ENCODE measurements at places on chromosomes 6 and 20. TPM values are rescaled to one million over a fixed set of nuclear protein-coding genes. Genes with fewer than 3 reads are reported as not detected.

GRCh38 chr6:781350-781961 lies 88.5 kb upstream of the EXOC2 start:
- no peak for DNase-seq

- no peak for DNase-seq
Measured at GRCh38 chr6:140226637-140227036, 852.2 kb upstream of the CITED2 start.

GRCh38 chr6:92945799-92946198 lies 473.6 kb downstream of the EPHA7 start:
- DNase-seq, result no peak

- no peak for DNase-seq
Measured at GRCh38 chr6:112227411-112227810, 27.0 kb downstream of the LAMA4 start.

- no peak for DNase-seq
Measured at GRCh38 chr6:160429620-160429895, 81.4 kb downstream of the SLC22A3 start.

DNA sequence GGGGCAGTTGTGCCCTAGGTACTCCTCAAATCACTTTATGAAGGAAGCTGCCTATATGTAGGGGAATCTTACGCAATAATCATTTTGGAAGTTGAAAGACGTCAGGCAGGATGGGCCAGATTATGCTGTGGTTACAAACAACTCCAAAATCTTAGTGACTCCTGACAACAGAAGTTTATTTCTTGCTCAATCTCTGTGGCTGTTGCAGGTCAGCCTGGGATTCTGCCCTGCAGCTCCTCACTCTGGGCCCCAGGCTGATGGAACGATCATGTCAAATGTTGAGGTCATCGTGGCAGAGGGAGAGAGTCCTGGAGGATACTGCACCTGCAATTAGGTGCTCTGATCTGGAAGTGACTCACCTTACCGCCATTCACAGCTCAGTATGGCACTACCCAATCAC lies 88.4 kb downstream of the ZDHHC14 start:
- no peak for DNase-seq

DNA sequence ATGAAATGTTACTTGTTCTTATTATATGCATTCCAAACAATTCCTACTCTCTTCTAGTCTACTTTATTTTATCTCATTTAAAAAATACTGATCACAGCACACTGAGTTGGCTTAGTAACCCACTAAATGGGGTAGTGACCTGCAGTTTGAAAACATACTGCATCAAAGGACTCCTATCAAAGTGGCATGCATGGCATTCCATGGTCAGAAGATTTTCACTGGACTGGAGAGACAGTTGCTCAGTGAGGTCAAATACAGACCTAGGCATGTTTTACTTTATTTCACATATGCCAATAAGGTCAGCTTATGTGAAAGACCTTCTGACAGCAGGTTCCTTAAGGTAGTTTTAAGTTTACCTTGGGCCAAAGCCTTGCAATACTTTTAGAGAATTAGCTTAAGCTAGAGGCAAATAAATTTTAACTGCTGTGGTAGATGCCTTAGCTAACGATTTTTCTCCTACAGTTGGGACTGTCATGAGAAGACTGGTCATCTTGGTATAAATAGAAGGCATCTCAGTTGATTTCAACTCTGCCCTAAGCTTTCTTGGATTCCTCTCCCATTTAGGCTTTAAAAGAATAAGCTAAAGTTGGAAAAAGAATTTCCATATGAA lies 35.1 kb downstream of the TPD52L1 start:
- DNase-seq, result no peak

GRCh38 chr20:29743101-29743931 lies 1514.1 kb upstream of the DEFB115 start:
- DNase-seq, result no peak

GRCh38 chr6:104522533-104522932 lies 337.2 kb downstream of the HACE1 start:
- DNase-seq, result no peak

DNA sequence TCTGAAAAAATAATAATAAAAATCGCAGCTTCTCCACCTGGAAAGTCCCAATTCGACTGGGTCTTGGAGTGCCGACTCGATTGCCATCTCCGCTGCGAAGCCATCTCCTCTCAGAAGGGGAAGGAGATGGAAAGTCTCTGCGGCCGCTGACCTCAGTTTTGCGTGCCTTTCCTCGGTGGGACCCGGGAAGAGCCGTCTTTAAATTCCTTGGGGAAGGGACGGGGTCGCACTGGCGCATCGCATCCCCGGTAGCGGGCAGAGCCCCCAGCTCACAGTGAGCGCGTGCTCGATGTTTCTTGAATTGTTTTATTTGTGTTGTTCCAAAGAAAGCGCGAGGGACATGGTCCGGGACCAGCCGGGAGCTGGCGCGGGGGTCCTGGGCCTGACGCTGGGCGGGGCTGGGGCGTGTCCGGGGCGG lies 270 bp upstream of the TIAM2 start:
- DNase-seq, result no peak

DNA sequence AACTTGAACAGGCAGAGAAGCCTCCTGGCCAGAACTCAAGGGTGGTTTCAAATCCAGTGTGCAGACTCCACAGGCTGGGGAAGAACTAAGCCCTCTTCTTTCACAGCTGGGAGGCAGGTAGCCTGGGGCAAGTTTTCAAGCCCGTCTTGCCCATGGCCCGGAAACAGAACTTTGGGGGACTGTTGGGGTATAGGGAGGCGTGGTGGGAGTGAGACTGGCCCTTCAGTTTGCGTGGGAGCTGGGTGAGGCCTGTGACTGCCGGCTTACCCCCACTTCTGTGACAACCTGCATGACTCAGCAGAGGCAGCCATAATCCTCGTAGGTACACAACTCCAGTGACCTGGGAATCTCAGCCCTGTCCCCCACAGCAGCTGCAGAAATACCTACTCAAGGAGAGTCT lies 1125.7 kb downstream of the HACE1 start:
- no peak for DNase-seq

DNA sequence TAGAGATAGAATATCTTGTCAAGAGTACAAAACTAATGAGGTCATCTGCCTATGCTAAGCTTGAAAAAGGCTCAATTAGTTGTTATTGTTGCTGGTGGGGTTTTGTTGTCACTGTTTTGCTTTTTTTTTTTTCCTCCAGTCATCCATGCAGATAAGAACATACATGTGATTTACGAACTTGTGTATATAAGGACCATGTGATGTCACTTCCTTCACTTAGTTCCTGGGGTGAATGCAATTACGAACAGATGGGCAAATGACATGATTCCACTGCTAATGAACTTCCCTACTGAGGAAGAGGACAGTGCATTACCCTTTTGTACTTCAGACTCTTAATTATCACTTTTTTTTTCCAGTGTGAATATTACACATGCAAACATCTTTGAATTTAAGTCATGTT lies 1175.3 kb upstream of the GJE1 start:
- DNase-seq, result no peak

DNA sequence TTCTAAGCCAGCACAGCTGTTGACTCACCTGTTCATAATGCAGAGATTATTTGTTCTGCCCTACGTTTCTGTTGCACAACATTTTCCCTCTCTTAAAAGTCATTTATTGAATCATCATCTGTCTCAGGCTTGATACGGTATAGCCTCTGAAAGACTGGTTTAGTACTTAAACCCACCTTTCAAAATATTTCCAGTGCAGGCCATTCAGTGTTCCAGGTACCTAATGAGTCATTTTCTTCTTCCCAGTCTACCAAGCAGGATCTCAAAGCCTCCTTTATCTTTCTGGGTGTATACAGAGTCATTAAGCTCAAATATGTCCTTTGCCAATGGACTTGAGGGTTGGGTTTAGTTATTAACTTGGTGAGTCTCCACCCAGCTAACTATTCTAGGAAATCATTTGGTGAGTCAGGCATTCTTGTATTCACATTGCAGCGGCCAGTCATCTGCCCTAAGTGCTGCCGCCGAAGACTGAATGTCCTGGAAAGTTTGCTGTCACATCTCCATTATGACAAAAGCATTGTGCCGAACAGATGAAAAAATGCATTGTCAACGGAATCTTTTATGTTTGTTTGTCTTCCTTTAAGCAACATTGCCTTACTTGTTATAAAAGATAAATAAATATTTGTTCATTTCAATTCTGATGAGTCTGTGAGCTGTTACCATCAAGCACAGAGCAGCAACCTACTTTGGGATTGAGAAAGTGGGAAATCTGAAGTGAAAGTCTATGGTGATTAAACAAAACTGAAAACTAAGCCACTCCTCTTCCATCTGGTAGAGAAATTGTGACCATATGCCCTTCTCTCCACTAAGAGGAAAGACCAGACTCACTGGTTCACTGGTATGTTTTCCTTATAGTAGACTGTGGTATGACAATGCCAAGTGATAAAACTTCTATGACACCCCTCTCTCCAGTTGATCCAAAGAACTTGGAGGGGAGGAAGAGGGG lies 14.3 kb upstream of the FAM135A start:
- DNase-seq, result no peak

DNA sequence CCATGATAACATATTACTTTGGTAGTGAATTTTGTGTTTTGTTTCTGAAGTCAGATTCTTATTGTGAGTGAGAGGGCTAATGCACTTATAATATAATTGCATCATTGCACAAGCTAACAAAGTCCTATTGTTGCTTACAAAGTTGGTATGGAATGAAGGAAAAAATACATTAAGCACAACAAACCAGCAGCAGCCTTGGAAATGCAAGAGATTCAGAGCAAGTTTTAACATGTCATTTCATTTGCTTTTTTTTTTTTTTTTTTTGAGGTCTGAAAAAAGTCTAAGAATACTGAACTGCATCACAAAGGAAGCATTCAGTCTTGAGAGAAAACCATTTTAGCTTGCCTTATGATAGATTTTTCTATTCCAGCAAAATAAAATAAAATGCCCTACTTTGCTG lies 57.6 kb downstream of the PLCB4 start:
- DNase-seq, result no peak

GRCh38 chr6:16258709-16259075 lies 20.3 kb downstream of the GMPR start:
- no peak for DNase-seq

DNA sequence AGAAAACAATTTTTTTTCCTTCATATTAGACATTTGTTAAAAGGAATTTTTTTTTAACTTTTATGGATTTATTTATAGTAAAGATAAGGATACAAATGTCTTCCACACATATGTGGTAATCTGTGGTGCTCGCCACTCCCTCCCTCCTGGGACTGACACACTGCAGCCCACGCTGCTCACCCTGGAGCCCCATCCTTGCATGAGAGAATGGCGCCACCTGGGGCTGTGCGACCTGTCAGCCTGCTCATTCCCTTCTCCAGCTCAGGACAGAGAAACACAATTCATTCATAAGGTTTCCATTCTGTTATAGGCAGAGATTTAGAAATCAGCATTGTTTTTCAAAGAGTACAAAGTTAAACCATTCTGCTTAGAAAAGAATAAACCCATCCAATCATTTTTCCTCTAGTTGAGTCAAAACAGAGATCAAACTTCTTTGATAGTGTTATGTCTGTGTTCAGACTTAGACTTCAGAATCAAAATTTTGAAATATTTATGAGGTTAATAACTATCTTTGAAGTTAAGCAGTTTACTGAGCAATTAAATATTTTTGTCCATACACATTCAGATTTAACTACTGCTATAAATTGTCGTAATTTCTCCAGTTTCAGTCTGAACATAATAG lies 42.8 kb upstream of the DYNLRB1 start:
- DNase-seq, result no peak

The KCNK16 gene
- not detected for total RNA-seq

The BPIFB4 gene
- total RNA-seq, result not detected

The CCN6 gene
- not detected for total RNA-seq

The DEFB113 gene
- not detected for total RNA-seq

The EYA4 gene
- total RNA-seq, result 66.3 TPM

The TM9SF4 gene
- 21.5 TPM for total RNA-seq

The UNC93A gene
- not detected for total RNA-seq

The TMC2 gene
- total RNA-seq, result not detected

The MLN gene
- not detected for total RNA-seq
